ENCODE measurements at places on chromosomes 3 and 15.

DNA sequence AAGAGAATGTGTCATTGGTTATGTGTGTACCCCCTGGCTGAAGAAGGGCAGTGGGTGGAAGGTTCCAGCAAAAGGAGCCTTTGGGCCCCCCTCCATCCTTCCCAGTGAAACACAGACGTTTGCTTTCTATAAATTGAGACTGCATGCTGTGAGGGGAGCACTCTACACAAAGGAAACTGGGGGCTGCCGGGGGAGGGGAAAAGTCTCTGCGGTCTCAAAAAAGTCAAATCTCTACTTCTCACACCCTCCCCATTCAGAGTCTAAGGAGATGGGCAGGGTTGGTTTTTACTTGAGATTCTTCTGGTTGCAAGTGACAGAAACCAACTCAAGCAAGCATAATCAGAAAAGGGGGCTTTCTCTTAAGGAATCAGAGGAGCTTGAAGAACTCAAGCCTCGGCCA is 50.1 kb upstream of the TLE3 start:
- no peak for DNase-seq

DNA sequence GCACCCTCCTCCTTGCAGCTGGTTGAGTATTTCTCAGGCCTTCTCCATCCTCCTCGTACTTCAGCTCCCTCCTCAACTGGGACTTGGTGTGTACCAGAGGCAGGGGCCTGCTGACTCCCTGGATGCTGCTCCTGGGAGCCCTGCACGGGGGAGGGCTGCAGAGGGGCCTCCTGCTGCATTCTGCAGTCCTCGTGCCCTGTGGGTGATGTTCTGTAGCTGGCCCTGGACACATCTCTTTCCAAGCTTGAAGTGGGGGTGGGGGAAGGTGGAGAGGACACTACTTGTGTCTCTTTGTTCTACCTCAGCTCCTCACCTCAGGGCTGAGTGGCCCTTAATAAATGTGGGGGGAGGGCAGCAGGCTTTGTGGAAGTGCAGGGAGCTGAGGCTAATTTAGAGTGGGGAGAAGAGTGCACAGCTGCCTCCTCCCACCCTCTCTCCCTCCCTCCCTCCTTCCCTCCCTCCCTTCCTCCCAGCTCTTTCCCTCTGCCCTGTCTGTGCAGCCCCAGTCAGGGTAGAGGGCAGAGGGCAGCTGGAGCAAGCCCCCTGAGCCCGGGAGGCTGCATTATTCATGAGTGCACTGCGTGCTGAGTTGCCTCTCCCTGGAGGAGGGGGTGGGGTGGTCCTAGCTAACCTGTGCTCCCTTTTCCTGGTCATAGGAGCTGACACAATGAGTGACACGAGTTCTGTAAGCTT is 3.7 kb upstream of the GRM2 start:
- DNase-seq = no peak

GRCh38 chr15:93043621-93044300 is 45.2 kb downstream of the RGMA start:
- DNase-seq = no peak

DNA sequence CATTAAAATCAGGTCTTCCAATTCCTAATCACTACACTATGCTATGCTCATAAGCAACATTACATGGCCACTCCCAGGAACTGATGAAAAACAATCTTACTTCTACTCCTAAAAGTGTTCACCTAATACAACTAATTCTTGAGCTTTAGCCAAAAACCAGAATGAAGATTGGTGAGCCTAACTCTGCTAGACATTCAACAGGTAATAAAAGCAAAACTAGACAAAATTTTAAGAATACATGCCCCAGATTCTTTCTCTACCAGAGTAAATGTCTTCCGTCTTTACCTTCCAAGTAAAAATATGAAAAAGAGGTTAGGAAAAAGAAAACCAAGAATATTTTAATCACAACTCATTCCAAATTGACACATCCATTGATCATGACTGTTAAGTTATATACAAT is 31.3 kb downstream of the ATP13A3 start:
- no peak for DNase-seq

DNA sequence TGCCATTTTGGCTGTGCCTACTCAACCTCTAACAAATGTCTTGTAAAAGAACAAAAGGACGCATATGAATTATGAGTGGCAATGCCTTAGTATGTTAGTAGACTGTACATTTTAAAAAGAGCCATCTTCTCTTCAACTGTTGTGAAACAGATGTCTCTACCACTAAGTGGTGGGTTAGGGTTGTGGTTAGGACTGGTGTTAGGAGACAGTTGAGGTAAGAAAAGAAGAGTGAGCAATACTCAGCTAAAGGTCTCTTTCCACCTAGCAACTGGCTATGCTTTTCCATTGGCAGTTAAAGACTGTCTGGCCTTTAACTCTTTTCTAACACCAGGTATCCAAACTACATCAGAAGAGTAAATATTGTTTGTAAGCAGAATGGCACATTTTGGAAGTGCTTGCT is 221.7 kb upstream of the TBC1D5 start:
- no peak for DNase-seq

DNA sequence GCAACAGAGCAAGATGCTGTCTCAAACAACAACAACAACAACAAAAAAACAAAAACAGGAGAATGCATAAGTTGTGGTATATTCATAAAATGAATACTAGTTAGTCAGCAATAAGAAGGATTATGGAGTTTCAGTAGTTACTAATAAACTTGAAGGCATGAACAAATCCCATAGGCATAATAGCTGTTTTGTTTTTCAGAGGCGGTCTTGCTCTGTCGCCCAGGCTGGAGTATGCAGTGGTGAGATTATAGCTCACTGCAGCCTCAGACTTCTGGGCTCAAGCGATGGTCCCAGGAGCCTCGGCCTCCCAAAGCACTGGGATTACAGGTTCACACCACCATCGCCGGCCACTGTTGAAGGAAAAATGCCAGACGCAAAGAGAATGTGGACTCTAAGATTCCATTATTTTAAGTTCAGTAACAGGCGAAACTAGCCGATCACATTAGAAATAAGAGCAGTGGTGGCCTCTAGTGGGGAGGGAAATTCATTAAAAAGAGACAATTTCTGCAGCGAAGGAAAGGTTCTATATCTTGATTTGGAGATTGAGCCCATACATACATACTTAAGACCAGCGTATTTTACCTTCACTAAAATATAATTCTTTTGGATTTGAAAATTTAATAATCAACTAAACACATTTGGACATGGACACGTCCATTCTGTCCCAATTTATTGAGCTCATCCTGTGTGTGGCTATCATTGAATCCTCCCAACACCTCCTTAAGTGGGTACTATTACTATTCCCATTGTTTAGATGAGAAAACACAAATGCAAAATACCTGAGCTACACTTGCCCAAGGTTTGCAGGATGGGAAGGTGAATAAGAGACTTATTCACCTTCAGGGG is 27.4 kb upstream of the HDAC11 start:
- peak; percentile 52 for DNase-seq

DNA sequence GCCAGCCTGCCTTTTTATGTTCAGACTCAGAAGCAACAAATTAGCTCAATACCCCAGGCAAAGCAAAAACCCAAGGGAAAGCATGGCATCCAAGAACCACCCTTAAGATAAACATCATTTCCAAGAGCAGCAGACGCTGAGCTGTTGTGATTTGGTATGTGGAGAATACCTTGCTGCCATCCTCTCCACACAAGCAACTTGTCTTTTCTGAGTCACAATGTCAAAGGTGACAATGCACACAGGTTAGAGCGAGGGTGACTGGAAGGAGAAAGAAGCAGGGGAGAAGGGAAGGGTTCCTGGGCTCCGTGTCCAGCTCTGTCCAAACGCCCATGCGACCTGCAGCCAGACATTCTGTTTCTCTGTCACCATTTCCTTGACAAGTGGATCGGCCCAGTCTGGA is 6.0 kb downstream of the PCSK6 start:
- DNase-seq = no peak

GRCh38 chr15:74108111-74108510 is 22.3 kb upstream of the ISLR2 start:
- DNase-seq = no peak

DNA sequence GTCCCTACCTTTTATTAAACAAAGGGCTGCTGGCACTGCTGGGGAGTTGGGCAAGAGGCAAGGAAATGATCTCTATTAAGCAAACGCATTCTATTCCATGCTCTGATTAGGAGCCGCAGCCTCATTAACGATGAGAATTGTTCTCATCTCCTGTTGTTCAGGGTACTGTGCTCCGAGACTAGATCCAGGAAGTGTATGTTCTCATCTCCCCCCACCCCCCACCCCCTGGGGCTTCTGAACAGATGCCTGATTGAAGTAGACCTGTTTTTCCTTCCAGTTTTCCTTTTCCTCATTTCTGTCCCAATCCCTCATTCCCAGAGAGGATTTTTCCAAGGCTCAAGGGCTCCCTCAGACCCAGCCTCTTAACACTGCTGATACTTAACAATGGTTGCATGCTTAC is 81.6 kb upstream of the FEZF2 start:
- DNase-seq = no peak

GRCh38 chr15:94411285-94411684 is 179.9 kb downstream of the MCTP2 start:
- DNase-seq = no peak

DNA sequence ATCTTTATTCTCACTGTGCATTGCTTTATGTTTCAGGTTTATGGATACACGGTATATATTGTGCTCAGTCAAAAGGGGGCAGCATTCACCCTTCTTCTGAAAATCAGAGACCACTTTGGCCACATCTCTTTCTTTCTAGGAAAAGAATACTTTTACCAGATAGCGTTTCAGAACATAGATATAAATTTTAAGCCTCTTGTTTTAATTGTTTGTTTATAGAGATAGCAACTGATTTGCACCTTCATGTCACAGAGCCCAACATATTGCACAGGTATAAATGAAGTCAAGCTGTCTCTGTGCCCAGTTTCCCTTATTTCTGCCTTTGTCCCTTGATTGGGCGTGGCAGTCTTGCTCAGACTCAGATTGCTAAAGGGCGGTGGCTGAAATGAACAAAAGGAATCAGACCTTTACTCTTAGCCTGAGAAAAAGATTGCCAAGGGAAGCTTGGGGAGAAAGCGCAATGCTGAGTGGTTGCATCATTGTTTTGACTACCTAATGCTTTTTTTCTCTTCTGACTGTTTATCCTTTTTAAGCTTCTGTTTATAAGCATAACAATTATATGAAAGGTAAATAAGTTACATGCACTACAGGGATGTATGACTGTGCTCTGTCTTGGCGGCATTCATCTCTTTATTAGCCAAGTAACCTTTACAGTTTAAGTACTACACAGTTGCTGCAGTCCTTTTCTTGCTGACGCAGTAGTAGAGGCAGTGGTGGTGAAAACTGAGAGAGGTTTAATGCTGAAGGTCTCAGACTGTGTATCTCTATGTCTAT is 70.8 kb upstream of the ZBTB20 start:
- peak; percentile 29 for DNase-seq

- no peak for DNase-seq
Measured at GRCh38 chr15:84697236-84697990, 18.5 kb downstream of the SEC11A start.

DNA sequence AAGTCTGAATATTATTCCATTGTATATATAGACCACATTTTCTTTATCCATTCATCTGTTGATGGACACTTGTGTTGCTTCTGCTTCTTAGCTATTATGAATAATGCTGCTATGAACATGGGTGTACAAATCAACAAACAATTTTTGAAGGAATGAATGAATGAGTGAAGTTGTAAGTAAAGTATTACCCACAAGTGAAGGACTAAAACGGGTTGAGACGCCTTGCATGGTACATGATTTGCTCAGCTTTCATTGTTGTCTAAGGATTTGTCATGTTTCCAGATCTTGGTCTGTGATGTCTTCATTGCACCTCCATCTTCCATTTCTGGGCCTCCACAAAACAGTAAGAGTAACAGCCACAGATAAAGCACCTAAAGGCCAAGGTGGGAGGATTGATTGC is 20.5 kb downstream of the IFT122 start:
- DNase-seq = no peak

DNA sequence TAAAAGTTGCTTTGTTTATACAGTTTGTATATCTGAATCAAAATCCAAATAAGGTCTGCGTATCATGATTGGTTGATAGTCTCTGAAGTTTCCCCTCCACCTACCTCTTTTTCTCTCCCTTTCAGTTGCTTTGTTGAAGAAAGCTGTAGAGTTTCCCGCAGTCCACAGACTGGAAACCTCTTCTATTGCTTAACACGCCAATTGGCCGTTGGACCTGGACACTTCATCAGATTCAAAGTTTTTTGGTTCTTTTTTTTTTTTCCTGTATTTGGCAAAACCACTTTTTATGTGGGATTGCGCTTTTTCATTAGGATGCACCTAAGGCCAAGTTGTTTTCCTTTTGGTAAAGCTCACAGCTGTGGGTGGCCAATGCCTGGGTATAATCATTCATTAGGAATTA is 14.5 kb upstream of the TM4SF1 start:
- DNase-seq = no peak

- no peak for DNase-seq
Measured at GRCh38 chr3:58190882-58191281, 19.9 kb downstream of the DNASE1L3 start.

DNA sequence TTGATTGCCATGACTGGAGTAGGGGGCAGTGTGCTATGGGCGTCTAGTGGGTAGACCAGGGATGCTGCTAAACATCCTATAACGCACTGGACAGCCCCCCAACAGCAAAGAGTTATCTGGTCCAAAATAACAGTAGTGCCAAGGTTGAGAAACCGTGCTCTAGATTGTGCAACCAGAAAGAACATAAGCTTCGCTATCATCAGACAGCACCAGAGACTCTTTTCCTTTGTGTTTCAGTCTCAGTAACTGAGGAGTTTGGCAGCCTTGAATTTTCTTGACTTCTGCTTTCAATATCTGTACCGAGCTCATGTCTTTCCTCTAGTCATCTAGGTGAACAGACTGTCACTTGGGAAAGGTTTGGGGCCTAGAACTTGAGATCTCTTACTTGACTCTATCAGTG is 8.8 kb downstream of the ARID3B start:
- no peak for DNase-seq
